ENCODE measurements at places on chromosomes 7 and 10.

DNA sequence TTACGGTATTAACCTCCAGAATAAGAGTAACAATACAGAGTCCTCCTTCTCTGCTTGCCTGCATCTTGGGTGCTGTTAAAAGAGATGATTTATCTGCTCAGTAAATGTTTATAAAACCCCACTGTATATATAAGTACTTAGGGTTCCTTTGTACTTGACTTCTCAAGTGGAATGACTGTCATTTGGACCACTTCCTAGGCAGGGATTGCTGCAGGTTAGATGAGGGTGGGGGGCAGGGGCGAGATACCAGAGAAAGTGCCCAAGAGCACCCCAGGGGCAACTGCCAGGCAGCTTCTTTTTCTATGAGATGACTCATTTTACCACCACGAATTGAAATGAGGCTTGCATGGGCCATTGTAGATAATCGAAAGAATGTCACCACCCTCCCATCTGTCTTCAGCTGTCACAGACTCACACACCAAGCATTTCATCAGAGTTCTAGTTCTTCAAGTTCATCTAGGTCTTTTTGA, 421.9 kb upstream of the GALNT17 start:
- no peak for DNase-seq

DNA sequence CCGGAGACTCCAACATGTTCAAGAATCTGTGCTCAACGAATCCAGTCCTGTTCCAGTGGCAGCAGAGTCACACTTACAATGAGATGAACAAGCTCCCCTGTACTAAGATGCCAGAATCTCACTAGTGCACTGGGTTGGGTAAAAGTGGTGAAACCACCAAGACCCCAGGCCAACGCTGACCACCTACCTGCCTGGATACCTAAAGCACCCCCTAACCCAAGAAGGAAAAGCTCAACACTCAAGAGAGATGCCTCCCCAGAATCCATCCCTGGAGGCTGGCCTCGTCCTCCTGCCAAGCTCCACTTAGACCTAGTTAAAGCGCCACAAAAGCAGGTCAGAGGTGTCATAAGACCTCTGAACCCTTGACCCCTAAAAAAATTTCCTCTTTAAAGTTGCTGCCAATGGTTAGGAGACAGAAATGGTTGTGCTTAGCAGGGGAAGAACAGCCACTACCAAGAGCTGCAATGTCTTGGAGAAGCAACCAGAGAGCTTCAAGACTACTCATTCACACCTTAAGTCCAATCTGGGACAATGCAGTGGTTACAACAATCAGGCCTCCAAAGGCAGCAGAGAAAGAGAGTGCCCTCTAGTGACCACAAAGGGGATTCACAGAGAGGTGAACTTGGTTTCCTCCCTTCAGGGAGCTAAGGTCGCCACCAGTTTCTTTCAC, 94.6 kb upstream of the MACROH2A2 start:
- DNase-seq, result peak; percentile 32

- DNase-seq, result no peak
These were observed 174.5 kb upstream of the HDAC9 start for GRCh38 chr7:18320971-18321567.

DNA sequence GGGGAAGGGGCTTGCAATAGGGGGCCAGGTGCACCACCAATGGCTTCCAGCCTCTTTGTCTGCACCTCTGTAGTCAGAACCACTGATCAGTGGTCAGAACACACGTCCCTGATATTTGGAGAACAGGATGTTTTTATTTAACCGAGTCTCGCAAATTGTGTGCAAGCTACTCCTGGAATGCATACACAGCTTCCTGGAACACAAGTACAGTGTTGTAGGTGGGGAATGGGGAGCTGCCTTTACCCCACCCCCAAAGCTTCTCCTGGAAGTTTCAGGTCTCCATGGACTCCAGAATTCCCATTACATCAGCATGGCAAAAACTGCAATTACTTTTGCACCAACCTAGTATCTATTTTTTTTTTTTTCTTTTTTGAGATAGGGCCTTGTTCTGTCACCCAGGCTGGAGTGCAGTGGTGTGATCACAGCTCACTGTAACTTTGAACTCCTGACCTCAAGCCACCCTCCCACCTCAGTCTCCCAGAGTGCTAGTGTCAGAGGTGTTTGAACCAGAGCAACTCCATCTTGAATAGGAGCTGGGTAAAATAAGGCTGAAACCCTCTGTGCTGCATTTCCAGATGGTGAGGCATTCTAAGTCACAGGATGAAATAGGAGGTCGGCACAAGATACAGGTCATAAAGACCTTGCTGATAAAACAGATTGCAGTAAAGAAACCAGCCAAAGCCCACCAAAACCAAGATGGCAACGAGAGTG, 374.0 kb downstream of the CALN1 start:
- DNase-seq, result no peak

DNA sequence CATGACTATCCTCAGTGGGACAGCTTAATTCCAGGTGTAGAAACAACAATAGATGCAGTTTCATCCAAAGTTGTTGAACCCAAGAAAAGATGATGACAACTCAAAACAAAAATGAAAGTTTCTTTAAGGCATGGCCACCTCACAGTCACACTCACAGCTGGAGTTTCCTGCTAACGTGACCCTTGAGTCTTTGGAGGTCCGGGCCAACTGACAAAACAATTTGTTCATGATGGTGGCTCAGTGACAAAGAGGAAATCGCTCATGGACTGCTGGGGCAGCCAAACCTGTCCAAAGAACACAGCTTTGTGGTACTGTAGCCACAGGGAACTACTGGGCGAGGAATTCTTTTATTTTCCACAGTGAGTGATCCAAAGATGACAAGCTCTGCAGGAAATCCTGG, 96.0 kb upstream of the JCAD start:
- DNase-seq, result peak; percentile 44

All from lung (tissue), 17 donors.